Activated naive CD4-positive, alpha-beta T cell treated with anti-CD3 and anti-CD28 coated beads for 36 hours (primary cell): ENCODE measurements at places on chromosomes 16 and 17.

- peak; percentile 93 for DNase-seq
Measured at GRCh38 chr17:38751808-38752307, 683 bp upstream of the PSMB3 start.

DNA sequence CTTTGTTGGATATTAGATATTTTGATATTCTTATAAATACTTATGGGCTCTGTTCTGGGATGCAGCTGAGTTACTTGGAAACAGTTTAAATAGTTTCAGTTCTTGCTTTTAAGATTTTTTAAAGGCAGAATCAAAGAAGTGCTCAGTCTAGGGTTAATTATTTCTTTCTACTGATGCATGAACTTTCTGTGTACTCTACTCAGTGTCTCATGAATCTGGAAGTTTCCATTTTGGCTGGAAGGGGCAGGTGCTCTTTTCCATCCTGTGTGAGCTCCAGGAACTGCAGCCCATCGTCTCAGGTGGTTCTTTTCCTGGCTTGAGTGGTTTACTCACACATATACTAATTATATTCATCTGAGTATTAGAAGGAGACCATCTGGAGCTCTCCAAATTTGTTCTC, 61.1 kb upstream of the CPHXL start:
- DNase-seq = no peak

- no peak for DNase-seq
Measured at GRCh38 chr17:81417049-81417878, 22.0 kb downstream of the BAHCC1 start.

DNA sequence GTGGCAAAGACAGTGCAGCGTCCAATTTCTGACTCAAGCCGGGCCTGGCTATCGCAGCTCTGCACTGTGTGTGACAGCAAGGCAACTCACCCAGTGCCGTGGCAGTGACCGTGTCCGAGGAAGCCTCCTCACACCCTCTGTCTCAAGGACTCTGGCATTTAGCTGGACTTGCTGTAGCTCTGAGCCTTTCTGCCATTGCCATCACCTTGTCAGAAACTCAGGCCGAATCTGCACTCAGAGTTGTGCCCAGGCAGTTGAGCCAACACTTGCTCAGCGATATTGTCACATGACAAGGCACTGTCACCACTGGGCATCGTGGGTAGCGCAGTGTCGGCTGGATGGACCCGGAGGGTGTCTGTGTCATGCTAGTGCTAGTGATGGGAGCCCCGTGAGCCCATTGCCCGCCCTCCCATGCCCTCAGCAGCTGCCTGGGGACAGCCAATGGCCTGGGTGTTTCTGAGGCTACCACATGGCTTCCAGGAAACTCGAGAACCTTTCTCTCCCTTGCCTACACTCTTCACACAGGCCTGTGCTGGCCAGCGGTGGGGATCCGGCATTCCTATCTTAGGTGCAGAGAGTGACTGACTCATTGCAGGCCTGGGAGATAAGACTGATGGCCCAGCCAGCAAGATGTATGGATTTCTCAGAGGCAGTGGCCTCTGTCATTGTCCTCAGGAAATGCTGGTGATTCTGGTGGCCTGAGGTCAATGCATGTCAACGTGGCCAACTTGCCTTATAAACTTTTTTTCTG, 22.1 kb upstream of the STH start:
- DNase-seq = no peak

GRCh38 chr17:73533127-73533526, 111.1 kb downstream of the SDK2 start:
- DNase-seq = no peak

- DNase-seq = no peak
Measured at GRCh38 chr17:32285306-32285705, 19.7 kb downstream of the RHBDL3 start.

GRCh38 chr17:34408439-34408838, 45.4 kb upstream of the CCL1 start:
- no peak for DNase-seq

DNA sequence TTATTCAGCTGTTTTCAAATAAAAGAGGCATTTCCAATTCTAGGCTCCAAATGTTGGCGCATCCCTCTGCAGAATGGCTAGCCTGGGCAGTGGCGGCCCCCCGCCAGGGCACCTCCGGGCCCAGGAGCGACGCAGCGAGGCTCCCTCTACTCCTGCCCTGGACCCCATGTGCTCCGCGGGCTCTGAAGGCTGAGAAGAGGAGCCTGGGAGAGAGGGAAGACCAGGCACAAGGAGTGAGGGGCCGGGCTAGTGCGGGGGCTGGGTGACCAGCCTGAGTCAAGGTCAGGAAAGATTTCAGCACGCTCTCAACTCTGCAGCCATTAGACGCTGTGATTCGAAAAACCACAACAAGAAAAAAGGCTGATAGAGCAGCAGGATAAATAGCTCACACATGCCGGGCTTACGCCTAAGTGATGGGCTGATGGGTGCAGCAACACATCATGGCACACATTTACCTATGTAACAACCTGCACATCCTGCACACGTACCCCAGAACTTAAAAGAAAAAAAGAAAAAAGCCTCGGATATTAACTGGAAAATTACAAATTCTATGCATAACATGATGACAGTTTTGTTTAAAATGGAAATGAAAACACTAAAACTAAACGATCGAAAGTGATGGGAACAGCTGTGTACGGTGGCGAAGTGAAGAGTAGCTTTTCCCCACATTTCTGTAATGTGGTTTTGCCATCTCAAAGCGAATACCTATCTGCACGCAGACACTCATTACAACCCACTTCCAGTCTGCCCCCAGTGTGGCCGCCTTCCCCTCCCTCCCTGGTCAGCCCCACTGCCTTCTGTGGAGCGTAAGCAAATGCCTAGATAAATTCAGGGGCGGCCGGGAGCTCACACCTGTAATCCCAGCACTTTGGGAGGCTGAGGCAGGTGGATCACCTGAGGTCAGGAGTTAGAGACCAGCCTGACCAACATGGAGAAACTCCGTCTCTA, 44.4 kb downstream of the MAP1LC3B start:
- DNase-seq = peak; percentile 79

GRCh38 chr16:69367980-69368379, 16.4 kb upstream of the TMED6 start:
- DNase-seq = no peak

- DNase-seq = no peak
Measured at GRCh38 chr17:4597975-4598374, 13.6 kb downstream of the SMTNL2 start.

DNA sequence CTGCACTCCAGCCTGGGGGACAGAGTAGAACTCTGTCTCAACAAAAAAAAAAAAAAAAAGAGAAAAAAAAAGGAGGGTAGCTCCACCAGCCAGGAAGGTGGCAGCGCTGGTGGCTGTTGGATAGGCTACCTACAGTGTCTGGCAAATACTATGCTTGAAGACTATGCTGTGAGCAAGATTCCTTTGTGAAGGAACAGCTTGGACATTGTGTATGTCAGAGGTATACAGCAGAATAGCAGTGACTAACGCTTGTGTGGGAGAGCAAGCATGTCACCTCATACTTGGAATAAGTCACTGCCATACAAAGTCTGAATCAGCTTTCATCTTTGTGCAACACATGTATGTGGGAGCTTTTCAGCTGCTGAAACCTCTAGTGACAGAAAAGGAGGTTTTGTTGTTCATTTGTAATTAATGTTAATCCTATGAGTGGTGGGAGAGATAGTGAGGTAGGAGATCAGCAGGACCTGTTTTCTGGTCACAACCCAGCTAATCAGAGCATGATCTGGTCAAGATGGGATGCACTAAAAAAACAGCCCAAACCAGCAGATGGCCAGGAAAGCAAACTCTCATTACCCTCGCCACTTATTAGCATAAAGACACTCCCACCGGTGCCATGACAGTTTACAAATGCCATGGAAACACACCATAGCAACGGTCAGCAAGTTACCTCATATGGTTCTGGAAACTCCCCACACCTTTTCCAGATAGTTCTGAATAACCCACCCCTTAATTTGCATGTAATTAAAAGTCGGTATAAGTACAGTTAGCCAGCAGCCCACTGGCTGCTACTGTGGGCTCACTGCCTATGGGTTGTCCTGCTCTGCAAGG, 6.8 kb upstream of the ITGAD start:
- no peak for DNase-seq
